Dorsolateral prefrontal cortex (tissue), 122 donors: ENCODE measurements at places on chromosomes 3 and 15. TPM values are rescaled to one million over a fixed set of nuclear protein-coding genes. Genes with fewer than 3 reads are reported as not detected.

FETUB gene
- 1.1 TPM for total RNA-seq

DNA sequence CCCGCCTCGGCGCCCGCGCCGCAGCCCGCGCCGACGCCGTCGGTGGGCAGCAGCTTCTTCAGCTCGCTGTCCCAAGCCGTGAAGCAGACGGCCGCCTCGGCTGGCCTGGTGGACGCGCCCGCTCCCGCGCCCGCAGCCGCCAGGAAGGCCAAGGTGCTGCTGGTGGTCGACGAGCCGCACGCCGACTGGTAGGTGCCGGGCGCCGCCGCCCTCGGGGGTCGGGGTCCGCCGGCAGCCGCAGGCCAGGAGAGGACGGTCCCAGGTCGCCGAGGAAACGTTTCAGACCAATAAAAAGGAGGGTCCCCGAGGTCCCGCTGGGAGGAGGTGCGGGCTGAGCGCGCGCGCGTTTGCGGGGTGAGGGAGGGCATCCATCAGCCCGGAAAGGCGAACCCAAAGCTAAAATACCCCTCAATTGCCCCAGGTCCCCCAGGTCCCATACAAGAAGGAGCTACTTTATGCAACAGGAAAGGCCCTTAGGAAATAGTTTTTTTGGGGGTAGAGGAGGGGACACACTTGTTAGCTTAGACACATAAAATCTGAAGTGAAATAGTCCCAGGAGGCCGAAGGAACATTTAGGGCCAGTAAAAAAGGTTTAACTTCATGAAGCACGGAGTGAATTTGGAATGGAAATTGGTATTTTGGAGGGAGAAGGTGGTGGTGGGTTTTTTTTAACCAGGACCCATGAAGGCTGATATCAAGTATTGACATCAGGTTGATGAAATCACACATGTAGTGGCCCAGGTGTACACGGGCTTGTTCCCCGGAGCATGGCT is 739 bp downstream of the SYN2 start:
- DNase-seq, result no peak

- DNase-seq, result no peak
Measured at GRCh38 chr15:98077186-98077585, 116.7 kb downstream of the ARRDC4 start.

C3orf22 gene
- total RNA-seq, result not detected

GRCh38 chr3:124877674-124878073 is 9.5 kb downstream of the ITGB5 start:
- DNase-seq, result no peak

SH2D7 gene
- not detected for total RNA-seq

DNA sequence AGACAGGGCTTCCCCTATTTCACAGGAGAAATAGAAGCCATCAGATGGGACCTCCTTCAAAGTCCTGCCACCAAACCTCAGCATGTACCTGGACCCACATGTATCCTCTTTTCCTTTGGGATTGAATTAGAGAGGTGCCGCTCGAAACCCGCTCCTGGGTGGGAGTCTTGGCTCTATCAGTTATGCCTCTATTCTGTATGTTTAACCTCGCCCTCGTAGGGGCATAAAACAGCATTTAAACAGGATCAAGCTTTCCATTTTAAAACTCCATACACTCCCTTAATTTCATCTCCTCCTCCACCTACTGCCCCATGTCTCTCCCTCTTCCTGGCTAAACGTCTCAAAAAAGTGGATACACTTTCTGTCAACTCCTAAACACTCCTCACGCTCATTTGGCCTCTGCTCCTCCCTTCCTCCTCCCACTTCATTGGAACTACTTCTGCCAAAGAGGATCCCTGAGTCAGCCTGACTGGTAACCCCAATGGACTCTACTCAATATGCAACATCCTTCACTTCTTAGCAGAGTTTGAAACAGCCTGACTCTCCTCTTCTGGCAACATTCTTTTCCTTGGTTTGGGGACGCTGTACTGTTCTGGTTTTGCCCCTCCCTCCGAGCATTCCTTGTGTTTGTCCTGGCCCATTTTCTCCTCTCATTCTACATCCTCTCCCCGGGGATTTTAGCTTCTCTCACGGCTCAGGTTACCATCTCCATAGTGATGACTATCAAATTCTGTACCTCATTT is 23.0 kb upstream of the MUC20 start:
- DNase-seq, result no peak

GRCh38 chr15:101466188-101466587 is 23.3 kb downstream of the PCSK6 start:
- no peak for DNase-seq

NT5DC2 gene
- total RNA-seq, result 20.8 TPM

- DNase-seq, result no peak
Measured at GRCh38 chr15:89368566-89369223, 34.1 kb upstream of the POLG start.

DNA sequence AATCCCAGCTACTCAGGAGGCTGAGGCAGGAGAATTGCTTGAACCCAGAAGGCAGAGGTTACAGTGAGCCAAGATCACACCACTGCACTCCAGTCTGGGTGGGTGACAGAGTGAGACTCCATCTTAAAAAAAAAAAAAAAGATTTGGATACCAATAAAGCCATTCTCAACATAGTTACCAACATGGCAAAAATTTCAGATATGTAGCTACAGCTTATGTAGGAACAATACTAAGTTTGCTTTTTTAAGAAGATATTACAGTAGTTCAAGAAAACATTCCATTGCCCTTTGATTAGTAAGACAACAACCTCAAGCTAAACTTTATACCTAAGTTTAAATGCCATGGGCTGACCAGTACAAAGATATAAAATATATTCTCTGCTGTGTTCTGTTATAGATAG is 34.4 kb downstream of the ZNF106 start:
- no peak for DNase-seq

DNA sequence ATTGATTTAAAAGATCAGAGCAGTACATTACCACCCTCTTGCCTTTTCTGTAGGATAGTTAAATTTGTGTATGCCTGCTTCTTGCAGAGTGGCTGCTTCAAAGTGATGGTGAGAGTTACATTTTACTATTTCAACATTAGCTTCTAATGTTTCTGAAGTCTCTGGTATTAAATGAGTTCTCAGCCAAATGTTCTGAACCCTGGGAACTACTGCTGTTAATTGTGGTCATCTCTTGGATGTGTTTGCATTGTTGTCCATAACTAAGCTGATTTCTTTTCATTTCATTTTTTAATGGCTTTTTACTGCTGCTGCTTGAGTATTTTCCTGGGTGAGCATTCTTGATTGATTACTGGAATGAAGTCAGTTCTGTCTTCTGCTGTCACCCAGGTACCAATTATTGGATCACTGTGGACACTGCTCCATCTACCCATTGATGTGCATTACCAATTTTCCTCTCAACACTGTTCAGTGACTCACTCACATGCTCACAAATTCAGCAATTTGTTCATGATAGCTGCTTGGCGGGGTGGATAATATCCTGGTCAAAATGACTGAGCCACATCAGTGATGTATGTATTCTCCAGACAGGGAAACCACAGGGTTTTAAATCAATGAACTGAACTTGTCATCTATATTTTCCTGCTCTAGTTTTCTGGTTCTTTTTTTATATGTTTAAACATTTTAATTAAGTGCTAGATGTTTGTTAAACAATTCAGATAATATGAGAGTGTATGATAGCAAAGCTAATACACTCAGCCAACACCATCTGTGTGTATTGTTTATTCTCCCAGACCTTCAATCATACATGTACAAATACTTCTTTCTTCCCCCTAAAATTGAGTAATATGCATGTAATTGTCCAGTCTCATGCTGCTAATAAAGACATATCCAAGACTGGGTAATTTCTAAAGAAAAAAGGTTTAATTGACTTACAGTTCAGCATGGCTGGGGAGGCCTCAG is 587.6 kb downstream of the RSL24D1 start:
- no peak for DNase-seq

DNA sequence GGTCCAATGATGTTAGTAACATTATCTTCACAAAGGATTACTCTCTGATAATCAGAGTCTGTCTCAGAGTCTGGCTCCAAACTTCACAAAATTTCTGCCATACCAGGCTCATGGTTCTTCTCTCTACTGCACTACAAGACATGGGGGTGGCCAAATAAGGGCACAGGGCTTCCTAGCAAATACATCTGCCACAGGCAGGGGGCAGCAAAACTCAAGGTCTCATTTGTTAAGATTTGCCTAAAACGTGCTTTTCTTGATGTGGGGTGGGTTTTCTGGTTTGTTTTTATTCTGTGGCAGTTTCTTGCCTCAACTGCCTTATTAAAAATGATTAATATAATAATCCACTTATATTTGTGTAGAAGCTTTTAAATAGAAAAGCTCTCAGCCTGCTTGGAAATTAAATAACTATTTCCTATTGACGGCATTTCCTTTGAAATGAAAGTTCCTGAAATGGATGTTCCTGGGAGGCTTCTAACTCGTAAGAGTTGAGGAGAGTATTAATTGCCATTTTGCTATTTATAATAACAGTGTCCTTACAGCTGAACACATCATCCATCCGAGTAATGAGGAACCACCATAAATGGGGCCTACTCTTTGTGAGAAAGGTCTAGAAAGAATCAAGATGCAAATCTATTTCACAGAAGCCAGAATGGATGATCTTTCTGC is 53.8 kb downstream of the SST start:
- no peak for DNase-seq

DNA sequence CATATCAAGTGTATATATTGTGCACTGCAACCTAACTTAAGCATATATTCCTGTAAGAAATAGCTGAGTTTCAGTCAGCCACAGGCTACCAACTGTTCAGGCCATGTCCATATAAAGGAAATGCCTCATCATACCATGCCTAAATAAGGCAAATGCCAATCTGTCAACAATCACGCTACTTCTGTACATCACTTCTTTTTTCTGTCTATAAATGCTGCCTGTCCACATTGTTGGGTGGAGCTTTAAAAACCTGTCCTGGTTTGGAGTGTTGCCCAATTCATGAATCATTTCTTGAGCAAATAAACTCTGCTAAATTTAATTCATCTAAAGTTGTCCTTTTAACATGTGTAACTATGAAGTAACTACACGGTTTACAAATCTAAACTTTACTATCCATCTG is 1091.9 kb downstream of the NSUN3 start:
- DNase-seq, result no peak

DNA sequence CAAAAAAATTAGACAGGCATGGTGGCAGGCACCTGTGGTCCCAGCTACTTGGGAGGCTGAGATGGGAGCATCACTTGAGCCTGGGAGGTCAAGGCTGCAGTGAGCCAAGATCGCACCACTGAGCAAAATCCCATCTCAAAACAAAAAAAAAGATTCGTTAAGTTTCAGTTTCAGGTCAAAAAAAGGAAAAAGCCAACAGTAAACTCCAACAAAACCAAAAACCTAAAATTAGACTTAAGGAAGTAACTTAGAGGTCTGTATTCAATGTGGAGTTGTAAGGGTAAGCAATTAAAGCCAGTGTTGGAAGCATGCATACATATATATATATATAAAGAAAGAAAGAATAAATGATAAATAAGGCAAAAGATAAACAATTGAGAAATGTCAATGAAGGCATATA is 11.8 kb downstream of the KPNA1 start:
- DNase-seq, result no peak

DNA sequence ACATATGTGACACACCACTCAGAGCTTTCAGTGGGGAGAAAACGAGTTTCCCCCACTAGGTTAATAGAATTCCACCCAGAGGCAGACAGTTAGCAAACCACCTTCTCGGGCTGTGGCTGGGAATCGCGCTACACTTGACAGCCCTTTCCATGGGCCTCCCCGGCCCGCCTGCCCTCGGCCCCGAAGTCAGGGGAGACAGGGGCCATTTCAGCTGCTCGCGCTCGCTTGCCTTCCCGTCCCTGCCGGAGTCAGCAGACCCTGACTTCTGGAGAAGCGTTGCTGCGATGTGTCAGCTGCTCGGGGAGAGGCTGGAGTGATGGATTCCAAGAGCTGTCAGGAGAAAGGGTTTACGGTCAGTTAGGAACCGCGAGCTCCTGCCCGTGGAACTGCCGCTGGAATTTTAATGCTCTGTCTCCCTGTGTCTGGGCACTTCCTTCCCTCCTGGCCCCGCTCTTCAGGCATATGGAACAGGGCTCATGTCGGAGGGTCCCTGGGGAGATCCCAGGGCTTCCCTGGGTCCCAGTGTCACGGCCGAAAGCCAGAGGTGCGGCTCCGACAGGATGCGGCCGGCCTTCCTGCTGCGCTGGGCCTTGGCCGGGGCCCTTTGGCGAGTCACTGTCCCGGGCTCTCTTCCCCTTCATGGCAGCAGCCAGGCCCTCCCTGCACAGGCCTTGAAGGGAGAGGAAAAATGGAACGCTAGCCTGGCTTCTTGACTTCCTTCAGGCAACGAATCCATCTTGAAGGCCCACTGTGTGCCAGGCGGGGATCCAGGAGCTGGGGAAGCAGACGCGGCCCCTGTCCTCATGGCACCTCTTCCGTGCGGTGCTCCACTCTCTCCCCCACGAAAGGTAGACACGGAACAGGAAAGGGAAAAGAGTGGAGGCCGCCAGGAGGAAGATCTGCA is 38.4 kb upstream of the VPS8 start:
- DNase-seq, result no peak

MEIS2 gene
- total RNA-seq, result 41.8 TPM

DNA sequence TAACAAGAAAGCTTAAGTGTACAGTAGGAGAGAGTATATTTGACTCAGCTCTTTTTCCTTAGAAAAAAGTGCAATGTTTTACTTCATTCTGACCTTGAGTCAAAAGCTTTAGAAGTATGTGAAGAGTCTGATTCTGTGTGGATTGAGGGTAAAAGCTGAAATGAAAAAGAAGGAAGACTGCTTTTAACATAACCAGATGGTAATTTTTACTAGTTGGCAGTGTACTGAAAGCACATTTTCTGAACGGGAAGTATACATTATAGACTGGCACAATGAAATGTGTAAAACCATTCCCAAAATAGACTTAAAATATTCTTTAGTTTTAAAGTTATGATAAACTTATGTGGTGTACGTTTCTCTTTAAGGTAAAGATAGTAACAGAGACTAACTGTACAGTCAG is 197.8 kb upstream of the ZNF717 start:
- no peak for DNase-seq

DNA sequence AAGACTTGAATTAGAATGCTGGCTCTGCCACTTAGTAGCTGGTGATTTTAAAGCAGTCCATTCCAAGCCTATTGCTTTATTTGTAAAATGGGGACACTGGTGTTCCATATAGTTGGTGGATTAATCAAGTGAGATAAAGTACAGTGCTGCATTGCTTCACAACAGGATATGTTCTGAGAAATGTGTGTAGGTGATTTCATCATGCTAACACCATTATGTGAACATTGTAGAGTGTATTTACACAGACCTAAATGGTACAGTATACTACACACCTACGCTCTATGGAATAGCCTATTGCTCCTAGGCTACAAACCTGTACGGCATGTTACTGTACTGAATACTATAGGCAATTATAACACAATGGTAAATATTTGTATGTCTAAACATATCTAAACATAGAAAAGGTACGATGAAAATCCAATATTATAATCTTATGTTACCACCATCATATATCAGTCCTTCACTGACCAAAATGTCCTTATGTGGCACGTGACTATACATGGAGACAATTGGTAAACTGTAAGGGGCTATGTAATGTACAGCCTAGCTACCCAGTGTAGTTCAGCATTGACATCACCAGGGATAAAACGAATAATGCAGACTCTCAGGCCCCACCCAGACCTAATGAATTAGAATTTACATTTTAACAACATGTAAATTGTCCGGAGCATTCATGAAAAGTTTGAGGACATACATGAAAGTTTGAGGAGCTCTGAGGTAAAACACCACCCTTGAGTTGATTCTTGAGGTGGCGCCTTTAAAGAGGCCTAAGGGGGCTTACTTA is 121.4 kb upstream of the BFSP2 start:
- no peak for DNase-seq

- no peak for DNase-seq
Measured at GRCh38 chr3:41307065-41307464, 107.8 kb downstream of the CTNNB1 start.

GRCh38 chr3:29195056-29195455 is 85.8 kb upstream of the RBMS3 start:
- no peak for DNase-seq
